Gastrocnemius medialis (tissue), 4 donors: ENCODE measurements at places on chromosomes 7 and 10.
A peak's percentile ranks its signal among the peaks of the same experiment; 100 is the strongest.

- peak; percentile 8 for DNase-seq
Measured at GRCh38 chr7:151138153-151138851, 29.2 kb downstream of the GBX1 start.

GRCh38 chr10:69130251-69130650, 6.3 kb downstream of the VPS26A start:
- no peak for DNase-seq

- no peak for DNase-seq
Measured at GRCh38 chr7:140039896-140040295, 22.9 kb downstream of the PARP12 start.

DNA sequence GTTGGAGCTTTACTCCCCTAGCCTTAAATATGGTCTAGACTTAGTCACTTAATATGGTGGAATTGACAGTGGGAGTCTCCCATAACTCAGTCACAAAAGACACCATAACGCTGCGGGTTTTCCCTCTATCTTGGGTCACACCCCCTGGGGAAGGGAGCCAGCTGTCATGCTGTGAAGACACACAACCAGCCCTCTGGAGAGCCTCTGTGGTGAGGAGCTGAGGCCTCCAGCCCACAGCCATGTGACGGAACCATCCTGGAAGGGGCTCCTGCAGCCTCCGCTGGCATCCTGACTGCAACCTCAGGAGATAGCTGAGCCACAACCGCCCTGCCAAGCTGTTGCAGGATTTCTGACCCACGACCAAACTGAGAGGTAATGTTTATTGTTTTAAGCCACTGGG, 37.9 kb downstream of the PAXIP1 start:
- no peak for DNase-seq

GRCh38 chr7:43240565-43240964, 128.1 kb downstream of the HECW1 start:
- DNase-seq: peak; percentile 9

DNA sequence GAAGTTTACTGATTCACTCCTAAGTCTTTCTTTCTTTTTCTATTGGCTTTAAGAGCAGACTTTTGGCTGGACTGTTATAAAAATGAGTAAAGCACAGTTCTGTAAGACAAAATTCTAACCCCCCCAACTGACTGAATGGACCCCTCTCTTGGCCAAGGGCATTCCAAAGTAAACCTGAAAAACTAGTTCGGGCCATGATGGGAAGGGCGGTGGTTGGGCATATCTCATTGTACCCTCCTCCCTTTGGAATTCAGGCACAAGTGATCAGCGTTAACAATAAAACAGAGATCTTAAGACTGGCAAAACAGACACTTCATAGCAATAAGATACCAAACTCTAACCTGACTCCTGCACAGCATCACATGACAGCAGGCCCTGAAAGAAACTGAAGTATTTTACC, 6.1 kb upstream of the KIF20B start:
- DNase-seq: no peak

- DNase-seq: no peak
Measured at GRCh38 chr7:281637-282036, 8.3 kb upstream of the FOXL3 start.

DNA sequence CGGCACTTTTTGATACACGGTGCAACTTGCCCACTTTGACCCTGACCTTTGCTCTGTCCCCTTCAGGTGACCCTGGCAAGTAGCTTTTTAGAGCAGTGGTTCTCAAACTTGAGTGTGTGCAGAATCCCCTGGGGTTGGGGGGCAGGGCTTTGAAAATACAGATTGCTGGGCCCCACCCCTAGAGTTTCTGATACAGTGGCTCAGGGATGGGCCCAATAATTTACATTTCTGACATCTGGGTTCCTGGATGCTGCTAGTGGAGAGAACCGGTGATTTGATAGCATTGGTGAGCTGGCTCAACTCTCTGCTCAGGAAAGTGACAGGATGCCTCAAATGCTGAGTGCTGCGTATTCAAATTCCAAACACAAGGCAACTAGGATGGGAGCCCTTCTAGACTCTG, 537.8 kb upstream of the GALNT17 start:
- DNase-seq: no peak

DNA sequence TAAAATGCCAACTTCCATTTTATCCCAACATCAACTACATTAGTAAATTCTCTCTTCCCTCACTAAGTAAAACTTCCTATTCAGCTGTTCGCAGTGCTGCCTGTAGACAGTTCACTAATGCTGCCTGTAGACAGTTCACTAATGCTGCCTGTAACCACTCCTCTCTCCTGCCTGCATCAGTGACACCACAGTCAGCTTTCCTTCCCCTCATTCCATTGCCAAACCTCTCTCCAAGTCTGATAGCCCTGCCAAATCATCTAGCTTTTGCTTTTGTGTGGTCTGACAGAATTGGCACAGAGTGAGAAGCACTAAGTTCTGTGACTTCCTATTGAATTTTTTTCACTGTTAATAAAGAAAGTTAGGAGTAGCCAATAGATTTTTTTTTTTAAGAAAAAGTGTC, 43.0 kb upstream of the MACC1 start:
- DNase-seq: no peak

- DNase-seq: no peak
Measured at GRCh38 chr7:67100956-67101361, 104.3 kb downstream of the TYW1 start.
